ENCODE measurements at places on chromosomes 5 and 9.

GRCh38 chr5:136910625-136911024, 545.3 kb upstream of the TRPC7 start:
- DNase-seq, result no peak

- DNase-seq, result no peak
Observed at GRCh38 chr9:120655005-120655622, 59.2 kb downstream of the MEGF9 start.

DNA sequence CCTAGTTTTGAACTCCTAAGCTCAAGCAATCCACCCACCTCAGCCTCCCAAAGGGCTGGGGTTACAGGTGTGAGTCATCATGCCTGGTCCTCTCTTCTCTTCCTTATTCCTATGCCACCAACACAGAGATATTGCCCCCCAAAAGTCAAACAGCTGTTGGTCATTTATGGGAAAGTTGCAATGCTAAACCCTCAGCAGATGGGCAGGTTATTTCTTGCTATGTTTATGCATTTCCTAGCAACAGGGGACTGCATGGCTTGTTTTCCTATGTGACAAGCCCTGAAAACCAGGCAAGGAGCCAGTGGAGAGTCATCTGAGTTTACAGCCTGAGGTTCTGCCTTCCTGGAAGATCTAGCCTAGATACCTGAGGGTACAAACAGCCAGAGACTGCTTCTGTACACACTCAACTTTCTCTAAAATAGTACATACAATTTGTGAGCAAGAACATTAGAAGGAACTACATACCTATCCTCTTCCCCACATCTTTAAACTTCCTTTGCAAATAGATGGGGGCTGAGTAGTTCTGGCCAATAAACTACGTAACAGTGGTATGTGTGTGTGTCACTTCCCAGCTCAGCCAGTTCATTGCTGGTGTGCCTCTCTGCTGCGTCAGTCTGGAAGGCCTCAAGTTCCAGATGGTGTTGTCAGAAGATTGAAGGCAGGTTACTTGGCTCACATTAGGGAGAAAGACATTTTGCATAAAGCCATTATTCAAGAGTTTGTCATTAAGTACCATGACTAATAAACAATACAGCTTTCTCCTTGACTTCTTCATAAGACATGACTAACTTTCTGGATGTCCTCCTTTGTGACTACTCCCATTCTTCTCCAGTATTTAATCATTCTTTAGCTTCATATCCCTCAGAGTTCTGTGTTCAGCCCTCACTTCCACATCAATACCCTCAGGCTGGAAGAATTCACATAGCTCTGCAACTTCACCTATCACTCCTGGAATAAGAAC, 65.3 kb downstream of the CSNK1A1 start:
- DNase-seq, result peak; percentile 100

DNA sequence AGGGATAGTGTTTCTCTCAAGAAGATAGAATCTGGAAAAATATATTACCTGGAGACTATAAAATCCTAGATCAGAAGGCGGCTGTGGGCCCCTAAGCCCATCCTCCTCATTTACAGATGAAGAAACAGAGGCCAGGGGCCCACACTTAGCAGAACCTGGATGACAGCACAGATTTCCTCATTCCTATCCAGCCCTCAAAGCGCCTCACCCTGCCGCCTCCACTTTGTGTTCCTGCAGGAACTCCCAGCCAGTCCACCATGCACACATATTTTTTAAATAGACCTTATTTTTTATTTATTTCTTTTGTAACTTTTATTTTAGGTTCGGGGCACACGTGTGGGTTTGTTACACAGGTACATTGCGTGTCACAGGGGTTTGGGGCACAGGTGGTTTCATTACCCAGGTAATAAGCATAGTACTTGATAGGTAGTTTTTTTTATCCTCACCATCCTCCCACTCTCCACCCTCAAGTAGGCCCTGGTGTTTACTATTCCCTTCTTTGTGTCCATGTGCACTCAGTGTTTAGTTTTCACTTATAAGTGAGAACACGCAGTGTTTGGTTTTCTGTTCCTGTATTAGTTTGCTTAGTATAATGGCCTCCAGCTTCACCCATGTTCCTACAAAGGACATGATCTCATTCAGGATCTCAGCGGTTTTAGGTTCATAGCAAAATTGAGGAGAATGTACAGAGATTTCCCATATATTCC, 85.5 kb upstream of the MAP1B start:
- DNase-seq, result no peak

- no peak for DNase-seq
Observed at GRCh38 chr5:169971780-169972179, 8.5 kb downstream of the INSYN2B start.

- no peak for DNase-seq
Observed at GRCh38 chr5:96742538-96742937, 65.2 kb downstream of the ERAP1 start.

DNA sequence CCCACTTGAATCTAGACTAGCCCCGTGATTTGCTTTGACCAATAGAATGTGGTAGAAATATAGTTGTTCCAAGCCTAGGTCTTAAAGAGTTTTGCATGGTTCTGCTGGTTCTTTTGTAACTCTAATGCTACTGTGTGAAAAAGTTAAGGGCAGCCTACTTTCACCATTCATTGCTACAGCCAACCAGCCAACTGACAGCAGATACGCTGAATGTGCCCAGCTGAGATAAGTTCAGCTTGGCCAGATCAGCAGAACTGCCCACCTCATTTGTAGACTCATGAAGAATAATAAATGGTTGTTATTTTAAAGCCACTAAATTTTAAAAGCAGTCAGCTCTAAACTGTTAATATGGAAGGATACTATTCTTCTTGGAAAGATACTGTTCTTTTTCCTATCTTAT, 23.9 kb downstream of the NR3C1 start:
- DNase-seq, result no peak

- DNase-seq, result peak; percentile 51
Observed at GRCh38 chr5:43631182-43631910, 28.4 kb downstream of the NNT start.

DNA sequence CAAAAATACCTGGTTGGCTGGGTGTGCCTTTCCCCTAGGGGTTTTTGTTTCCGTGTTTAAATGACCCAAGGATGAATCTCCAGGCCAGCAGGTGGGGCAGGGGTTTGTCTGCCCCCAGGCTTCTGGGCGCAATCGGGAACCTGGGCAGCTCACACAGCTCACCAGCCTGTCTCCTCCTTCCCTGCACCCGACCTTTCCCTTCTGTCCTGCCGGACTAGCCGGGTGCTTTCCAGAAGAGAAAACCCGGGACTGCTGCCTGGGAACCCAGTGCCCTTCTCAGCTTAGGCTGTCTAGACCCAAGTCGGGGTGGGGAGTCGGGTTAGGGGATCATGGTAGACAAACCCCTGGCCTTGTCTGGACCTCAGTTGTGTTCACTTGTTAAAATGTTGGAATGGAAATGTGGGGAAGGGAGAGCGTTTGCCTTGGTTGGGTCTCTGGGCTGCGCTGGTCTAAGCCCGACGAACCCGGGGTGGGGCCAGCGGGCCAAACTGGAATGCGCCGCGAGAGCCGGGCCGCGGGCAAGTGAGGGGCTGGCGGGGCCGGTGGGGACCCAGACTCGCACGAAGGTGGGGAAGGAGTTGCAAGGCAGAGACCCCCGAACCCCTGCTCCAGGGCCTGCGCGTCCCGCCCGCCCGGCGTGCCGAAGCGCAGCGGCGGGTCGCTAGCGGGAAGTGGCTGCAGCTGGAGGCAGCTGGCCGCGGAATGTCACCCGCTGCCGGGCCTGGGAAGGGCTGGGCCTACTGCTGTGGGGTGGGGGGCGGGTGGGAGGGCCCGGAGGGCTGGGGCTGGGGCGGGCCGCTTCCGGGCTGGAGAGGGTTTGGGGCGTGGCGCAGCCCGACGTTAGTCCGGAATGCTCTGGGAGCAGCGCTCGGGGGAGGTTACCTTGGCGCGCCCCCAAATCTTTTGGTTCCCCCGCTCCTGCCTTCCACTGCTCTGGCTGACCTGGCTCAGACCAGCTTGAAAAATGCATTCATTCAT, 84.6 kb downstream of the DAB2IP start:
- DNase-seq, result no peak

GRCh38 chr9:134590240-134591081, 51.1 kb upstream of the COL5A1 start:
- DNase-seq, result no peak

DNA sequence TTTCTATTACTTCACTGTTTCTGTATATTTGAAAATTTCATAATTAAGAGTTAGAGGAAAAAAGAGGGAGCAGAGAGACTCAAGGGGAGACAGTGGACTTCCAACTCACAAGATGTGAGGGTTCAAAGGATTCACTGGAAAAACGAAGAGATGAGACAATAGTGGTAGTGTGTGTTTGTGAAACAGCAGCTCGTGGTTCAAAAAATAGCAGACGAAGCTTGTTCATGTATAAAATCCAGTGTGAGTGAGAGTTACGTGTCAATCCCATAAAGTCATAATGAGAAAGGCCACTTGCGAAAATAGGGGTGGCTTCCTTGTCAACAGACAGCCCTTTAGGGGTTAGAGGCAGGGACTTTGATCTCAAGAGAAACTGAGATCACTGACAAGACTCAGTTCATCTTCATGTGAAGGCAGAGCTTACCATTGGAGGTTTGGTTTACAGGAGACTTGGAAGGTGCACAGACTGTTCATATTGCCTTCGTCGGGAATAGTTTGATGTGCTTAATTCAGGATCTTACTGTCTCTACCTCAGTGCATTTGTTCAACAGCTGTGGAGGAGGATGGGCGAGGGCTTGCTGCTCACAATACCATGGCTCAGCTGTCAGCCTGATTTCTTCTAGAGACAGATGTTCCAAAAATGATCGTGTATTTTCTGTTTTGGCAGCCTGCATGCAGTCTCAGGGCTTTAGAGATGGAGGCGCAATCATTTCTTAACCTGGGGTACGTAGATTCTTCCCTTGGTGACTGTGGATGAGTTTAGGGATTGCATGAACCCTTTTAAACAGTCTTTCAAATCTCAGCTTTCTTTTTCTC, 105.7 kb upstream of the KLF9 start:
- no peak for DNase-seq

DNA sequence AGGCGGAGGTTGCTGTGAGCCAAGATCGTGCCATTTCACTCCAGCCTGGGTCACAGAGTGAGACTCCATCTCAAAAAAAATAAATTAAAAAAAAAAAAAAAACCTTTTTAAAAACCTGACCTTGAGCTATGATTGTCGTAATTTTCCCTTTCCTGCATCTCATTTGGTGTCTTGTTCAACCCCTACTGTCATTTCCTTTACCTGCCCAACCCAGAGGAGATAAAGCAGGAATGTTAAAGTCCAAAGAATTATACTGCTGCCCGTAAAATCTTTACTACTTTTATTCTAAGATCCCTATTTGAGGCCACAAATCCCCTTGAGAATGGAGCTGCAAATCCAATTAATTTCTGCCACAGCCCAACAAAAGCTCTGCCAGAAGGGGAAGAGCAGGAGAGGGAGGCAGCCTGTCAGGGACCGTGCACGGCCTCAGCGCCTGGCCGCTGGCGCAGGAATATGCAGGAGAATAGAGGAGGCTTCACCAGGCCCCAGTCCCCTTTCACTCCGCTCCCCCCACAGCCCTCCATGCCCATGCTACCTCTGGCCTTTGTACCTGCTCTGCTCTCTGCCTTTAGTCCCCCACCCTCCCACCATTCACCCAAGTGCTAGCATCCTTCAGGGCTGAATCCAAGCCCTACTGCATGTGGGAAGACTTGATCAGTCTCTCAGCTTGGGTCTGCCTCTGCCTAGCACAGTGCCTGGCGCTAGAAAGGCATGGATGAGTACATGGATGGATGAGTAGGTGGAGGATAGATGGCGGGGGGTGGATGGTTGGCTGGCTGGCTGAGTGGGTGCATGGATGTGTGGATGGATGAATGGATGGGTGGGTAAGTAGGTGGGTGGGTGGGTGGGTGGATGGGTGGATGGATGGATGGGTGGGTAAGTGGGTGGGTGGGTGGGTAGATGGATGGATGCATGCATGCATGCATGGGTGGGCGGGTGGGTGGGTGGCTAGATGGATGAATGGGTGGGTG, 99.8 kb upstream of the SARDH start:
- no peak for DNase-seq

DNA sequence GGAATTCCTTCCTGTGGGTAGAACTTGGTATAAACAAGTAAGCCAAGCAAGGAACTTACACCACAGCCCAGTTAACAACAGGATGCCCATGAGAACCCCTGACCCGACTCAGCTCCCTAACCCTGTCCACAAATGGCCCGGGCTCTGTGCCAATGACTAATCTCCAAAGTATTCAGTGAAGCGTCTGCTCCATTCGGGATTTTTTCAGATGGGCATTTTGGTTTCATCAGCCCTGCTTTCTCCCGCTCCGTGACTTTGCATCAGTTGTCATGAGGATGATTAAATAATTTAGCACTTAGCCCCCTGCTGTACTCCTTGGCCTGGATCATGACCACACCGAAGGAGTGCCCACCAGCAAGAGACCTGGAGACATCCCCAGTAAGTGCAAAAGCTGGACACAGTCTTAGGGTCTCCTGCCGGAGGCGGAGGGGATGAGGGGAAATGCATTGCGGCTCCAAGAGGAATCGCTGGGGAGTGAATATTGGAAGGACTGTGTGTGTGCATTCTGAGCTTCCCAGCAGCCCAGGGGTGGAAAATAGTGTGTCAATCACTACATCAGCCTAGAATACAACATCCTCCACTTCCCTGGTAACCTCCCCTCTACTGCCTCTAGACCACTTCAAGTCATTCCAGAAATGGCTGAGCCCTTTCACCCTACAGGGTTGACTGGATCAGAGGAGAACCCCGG, 41.4 kb upstream of the DNAH5 start:
- peak; percentile 31 for DNase-seq

GRCh38 chr9:3277200-3277599, 248.6 kb downstream of the RFX3 start:
- DNase-seq, result no peak
